ENCODE measurements at places on chromosomes 2 and 18.

GRCh38 chr2:99153921-99154604 is 679 bp downstream of the TSGA10 start:
- DNase-seq = no peak

- DNase-seq = no peak
These were observed 49.7 kb upstream of the NFATC1 start for GRCh38 chr18:79345981-79346380.

DNA sequence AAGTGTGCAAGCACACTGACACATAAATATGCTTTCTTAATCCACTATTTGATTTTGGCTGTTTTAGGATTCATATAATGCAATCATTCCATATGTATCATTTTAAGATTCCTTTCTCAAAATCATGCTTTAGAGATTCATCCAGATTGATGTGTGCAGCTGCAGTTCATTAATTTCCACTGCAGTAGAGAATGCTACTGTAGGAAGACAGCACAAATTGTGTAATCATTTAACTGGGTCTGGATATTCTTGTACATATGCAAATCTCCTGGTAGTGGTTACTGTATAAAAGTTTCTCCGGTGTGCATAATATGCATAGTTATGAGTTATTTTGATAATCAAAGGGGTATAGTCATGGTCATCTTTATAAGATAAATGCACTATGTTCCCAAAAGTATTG is 502.5 kb upstream of the ACVR2A start:
- DNase-seq = no peak

DNA sequence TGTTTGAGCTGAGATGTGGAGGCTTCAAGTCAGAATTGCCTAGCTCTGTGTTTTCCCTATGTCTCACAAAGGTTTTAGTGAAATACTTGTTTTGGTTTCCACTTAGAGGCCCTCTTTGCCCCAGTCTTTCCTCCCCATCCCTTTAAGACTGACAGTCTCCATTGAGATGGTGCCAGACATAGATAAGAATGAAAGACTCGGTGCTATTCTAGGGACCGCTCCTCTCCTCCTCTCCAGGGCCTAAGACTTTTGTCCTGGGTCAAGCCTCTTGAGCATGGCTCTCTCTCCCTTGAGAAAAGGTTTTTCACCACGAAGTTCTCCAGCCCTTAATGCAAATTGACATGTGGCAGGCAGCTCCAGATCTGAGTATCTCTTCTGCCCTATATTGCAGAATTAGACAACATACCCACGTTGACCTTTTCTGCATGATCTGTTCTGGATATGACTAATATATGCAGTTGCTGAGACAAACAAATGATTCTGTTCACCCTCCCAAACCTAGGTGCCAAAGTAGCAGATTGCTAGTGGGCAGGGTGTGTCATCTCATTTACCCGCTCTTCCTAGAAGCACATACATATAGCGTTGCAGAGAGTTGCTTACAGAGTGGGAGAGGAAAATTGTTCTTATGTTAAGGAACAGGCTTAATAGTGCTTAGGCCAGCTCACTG is 47.5 kb upstream of the ACSL3 start:
- no peak for DNase-seq

- DNase-seq = no peak
These were observed 6.1 kb downstream of the C2orf92 start for GRCh38 chr2:97675430-97676113.

GRCh38 chr18:7940379-7940778 is 373.3 kb downstream of the PTPRM start:
- no peak for DNase-seq

DNA sequence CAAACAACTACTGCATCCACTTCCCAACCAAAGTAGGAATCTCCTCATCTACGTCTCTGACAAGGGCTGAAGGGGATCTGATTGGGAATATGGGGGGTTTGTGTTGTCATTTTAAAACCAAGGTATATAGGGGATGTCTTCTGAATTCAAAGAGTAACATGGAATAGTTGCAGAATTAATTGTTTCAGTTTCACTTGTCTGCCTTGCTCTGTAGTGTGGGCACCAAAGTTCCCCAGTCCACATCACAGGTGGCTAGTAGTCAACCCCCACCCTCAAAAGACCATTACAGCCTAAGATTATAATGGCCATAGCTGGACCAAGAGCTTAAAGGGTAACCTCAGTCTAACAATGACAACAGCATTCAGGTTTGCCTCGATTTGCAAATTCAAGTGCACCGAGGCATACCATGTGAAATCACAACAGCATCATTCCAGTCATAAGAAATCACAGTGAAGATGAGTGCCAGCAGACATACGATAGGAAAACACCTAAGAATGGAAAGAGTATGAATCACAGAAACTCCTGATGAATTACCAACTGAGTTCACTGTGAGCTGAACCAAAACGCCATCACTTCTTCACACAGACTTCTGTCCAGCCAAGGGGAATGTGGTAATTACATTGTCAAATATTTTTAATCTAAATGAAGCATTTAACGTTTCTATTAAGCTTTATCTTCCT is 52.4 kb downstream of the MYO5B start:
- no peak for DNase-seq

- DNase-seq = no peak
These were observed 16.5 kb downstream of the CDH19 start for GRCh38 chr18:66587430-66587829.

DNA sequence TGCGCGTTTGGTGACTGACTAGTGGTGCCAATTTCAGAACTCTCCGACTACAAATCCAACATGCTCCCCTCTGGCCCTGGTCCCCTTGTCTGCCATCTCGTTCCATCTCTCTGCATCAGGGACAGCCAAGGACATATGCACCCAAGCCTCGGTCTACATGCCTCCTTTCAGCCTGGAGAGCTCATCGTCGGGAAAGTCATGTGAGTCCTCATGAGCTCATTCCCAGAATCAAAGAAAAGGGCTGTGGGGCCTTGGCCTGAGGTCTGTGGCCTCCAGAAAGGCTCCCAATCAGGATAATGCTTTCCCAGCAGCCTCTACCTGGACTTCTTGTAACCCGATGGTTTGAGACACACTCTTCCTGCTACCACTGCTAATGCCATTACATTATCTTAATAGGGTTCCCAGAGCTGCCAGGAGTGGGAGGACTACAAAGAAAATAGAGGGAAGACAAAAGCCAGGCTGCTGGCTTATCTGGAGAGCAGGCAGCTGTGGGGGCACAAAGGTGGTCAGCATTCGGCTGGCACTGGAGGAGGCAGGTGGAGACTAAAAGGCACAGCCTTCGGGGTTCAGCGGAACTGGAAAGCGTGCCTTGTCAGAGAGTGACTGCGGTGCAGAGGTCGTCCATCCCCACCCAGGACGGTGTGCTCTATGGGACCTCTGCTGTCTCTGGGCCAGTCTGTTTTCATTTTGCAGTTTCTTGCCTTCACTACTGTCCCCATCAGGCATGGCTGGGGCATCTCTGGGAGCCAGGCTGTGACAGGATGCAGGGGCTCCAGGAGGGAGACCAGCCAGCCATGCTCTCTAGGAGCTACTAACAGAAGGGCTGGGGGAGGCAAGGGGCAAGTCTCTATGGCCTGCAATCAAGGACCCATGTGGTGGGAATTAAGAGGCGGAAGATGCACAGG is 104.4 kb upstream of the SMAD2 start:
- DNase-seq = no peak

- no peak for DNase-seq
These were observed 4.5 kb upstream of the SFTPB start for GRCh38 chr2:85672456-85672855.

DNA sequence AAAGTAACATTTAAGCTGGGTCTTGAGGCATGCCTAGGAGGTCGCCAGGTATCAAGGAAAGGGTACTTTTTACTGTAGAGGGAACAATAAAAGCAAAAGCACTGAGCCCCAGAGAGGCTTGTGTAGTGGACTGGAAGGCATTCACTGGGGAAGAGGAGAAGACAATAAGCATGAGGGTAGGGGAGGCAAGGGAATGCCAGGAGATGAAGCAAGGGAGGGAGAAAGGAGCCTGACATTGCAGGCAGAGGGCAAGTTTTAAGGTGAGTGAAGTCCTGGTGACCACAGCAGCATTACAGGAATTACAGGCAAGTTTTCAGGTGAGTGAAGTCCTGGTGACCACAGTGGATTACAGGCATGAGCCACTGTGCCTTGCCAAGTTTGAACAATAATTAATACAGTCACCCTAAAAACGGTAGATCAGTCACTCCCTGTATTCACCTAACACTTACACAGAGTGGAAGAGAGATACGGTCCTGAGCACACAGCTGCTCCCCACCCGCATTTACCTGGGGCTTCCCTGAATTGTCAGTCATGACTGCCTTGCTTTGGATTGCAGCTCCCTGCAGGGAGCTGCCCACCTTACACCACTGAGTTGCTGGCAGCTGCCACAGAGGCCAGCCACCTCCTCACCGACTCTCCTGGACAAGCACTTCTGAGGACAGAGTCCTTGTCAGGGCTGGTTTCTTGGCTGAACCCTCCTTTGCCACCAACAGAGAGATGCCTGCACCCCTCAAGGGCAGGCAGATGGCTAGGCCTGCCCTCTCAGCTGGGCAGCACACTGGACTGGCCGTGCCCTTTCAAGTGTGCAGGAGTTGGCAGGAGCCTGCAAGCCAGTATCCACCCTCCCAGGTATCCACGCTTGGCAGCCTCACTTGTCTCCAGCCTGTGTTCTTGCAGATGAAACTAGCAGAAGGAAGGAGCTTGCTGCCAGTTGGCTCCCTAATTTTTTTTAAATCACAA is 153.2 kb upstream of the MSH6 start:
- DNase-seq = no peak

DNA sequence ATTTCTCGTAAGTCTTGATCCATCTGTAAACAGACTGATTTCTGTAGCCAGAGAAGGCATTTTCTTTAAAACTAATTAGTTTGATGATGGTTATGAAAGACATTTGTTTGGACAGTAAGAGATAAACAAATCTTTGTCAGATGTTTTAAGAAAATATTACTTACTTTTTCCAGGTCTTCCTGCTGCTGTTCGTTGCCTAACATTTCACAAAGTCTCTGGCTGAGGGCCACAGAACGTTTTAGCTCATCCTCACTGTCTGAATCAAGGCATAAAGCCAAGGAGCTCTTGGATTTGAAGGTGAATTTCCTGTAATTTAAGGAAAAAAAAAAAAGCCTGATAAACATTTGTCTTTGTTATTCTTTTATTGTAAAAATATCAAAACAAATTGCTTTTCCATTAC is 57.8 kb downstream of the VIL1 start:
- no peak for DNase-seq

DNA sequence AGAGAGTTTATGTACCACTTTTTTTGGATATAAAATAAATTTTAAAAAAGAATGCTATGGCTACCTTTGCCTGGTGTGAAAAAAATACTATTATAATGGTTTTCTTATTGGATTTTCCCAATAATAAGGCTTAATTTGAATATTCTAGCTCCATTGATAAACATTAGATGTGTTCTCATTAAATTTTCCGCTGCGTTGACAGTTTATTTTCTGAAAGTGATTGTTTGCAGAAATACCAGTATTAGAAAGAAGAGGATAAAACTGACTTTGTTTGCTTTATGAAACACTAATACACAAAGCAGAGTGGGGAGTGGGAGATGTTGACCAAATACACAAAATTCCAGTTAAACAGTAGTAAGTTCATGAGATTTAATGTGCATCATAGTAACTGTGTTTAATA is 433.3 kb upstream of the TMEFF2 start:
- no peak for DNase-seq

GRCh38 chr2:38702413-38702812 is 36.5 kb downstream of the GALM start:
- DNase-seq = no peak
